ENCODE measurements at places on chromosomes 6 and 20.
A peak's percentile ranks its signal among the peaks of the same experiment; 100 is the strongest.

- DNase-seq = no peak
These were observed 521 bp downstream of the CDK5RAP1 start for GRCh38 chr20:33400812-33401183.

DNA sequence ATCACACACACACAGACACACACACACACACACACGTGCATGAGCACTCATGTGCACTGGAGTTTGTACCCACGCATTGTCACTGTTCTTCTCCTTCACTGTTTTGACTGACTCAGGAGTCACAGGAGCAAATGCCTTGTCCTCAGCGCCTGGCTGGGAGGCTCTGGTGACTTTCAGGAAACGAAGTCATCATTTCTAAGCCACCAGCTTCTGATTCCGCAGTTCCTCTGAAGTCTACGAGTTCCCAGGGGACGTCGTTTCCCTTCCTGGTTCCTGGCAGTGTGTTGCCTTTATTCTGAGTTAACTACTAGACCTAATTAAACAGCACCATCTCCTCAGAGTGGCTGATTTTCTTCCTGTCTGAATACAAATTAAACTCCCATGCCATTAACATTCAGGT is 82.2 kb upstream of the PMEPA1 start:
- DNase-seq = peak; percentile 6

DNA sequence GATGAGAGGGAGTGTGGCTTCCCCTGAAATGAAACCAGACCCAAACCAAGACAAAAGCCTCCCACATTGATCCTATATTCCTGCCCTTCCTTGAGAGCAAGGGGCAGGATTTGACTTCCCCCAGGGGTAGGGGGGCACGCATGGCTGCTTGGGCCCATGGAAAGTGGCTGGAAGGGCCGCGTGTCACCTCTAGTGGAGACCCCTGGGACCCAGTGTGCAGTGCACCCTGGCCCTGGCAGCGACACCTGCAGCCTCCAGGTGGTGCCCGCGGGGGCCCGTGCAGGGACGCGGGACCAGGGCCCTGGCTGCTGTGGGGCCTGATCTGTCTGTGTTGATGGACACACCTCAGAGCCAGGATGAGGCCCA is 18.0 kb upstream of the SLCO4A1 start:
- no peak for DNase-seq

DNA sequence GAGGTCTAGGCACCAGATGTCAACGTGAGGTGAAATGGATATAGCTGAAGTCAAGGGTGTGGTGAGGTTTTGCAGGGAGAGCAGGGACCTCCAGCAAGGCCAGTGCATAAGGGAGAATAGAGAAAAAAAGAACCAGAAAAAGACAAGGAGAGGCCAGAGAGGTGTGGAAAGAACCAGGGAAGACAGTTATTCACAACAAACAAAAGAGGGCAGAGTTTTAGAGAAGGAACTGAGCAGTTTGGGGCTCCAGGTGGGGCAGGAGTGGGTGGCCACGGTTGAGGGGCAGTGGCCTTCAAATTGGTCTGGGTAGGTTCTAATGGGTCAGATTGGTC is 11.6 kb upstream of the NQO2 start:
- DNase-seq = no peak

GRCh38 chr6:155259204-155259603 is 4.6 kb upstream of the CLDN20 start:
- no peak for DNase-seq

DNA sequence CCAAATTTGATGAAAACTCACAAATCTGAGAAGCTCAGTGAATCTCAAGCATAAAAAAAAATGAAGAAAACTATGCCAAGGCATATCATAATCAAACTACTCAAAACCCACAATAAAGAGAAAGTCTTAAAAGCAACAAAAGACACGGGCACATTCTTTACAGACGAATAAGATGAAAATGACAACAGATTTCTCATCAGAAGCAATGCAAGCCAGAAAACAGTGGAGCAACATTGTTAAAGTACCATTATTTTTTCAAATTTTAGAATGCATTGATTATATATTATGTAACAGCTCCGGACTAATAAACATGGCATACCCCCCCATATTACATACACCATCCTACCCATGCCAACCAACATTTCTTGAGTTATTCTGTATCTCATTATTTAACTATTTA is 55.3 kb upstream of the INSM1 start:
- no peak for DNase-seq

GRCh38 chr20:58240471-58240870 is 12.0 kb upstream of the ANKRD60 start:
- DNase-seq = no peak

- no peak for DNase-seq
These were observed 7.7 kb downstream of the TTBK1 start for GRCh38 chr6:43250992-43251373.

GRCh38 chr6:166598441-166599138 is 12.1 kb upstream of the RAMACL start:
- peak; percentile 68 for DNase-seq

DNA sequence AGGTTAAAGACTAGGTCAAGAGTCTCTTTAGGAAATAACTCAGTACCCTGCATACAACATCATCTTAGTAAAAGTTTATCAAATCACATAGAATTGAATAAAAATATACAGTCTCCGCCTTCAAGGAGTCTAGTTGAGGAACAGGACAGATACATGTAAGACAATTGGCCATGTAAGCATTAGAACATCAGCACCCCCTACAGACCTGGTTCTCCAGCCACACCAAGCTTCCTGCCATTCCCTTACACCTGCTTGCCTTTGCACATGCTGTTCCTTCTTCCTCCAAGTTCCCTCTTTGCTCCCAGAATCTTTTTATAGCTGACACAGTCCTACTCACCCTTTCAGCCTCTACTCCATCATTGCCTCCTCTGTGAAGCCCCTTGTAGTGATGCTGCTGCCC is 187.8 kb upstream of the LRFN2 start:
- DNase-seq = no peak

DNA sequence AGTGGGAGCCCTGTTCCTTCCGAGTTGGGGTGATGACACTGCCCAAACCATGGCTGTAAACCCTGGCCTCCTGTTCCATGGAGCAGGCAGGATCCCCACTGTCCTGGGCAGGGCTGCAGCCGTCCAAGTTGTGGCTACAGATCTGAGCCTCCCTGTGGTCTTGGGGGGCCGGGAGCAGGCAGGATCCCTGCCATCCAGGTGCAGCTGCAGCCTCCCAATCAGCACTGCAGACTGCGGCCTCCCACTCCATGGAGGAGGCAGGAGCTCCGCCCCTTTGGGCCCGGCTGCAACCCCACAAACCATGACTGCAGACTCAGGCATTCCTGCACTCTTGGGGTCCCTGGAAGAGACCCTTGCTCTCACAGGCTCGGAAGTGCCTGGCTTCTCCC is 872.1 kb upstream of the GJE1 start:
- no peak for DNase-seq

DNA sequence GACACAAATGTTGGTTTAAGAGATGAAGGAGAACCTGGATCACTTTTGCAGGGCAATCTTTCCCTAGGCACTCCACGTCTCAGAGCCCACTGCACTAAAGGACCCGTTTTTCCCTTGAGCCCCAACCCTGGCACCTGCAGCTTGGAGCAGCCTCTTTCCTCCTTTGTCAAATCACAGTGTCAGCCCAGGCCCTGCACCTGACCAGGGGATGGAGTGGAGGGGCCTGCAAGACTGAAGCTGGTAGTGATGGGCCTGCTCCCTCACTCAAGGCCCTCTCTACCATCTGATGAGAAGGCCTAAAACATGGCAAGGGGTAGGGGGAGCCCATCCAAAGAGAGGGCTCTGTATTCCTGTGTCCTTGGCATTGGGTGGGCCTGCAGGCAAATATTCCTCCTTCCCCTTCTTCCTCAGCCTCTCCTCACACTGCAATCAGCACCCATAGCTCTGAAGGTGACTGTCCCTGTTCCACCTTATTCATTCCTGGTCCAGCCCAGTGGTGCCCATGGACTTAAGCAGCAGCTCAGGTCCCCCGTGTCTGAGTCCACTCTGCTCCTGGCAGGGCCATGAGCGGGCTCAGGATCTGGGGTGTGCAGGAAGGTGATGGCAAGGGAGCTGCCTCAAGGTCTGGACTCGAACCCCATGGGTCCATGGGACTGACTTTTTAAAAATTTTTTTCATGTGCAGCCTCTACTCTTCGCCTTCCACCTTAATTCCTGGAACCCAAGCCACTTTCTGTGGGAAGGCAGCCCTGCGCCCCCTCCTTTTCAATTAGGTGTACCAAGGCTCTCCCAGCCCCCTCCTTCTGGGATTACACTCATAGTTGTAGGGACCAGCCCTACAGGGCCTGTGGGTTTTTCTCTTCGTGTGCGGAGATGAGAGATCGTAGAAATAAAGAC is 6.7 kb downstream of the RAET1G start:
- no peak for DNase-seq

GRCh38 chr20:15072316-15072715 is 734.9 kb upstream of the FLRT3 start:
- no peak for DNase-seq

DNA sequence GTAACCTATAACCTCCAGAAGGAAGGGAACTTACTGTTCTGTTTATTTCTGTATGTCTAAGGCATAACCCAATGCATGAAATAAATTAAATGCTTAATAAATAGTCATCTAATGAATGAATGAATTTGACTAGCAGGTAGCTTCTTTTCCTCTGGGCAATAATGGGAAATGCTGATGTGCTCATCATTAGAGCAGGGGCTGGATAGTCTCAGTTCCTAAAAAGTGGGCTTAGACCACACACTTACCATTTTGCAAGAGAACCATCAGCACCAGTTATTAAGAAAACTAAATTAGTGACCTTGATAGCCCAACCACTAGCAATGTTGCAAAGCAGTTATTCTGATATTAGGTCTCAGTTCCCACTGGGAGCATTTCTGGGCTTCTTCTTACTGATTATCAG is 449.7 kb downstream of the CDC5L start:
- DNase-seq = no peak

DNA sequence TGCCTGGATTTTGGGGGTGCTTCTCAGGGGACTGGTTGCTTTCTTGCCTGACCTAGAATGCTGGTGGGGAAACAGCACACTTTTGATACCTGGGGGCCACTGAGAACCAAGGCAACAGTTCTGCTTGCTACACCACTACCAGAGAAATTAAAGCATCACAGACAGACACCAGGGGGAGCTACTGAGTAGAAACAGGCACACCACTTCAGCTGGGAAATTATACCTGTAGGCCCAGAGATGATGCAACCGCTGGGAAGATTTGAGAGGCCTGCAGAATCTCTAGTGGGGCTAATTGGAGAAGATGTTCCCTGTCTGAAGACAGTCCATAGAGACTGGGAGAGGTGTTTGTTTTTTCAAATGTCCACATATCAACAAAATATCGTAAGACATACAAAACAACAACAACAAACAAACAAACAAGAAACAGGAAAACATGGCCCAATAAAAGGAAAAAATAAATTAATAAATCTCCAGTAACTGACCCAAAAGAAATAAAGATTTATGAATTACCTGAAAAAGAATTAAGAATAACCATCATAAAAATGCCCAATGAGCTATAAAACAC is 129.4 kb upstream of the RIN2 start:
- no peak for DNase-seq

GRCh38 chr20:20334489-20334888 is 33.4 kb upstream of the INSM1 start:
- no peak for DNase-seq

DNA sequence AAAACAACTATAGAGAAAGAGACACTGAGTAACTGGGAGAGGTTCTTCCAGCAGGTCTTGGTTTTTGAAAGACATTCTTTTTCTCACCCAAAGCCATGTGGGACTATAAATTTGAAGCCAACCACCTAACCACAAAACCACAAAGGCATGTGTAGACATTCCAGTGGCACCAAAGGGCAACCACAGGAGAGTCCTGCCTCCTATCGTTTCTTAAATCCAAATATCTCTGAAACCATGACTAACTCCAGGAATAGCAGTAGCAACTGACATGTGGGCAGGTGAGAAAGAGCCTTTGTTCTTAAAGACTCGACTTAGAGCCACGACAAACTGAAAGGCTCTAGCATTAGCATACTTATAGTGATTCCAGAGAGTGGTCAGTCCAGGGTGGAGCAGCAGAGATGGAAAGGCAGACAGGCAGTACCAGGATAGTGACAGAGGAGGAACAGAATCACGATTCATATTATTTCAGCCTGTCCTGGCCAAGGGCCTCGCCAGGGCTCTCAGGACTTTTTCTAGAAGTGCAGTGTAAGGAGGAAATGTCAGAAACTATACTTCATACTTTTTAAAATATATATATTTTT is 9.4 kb upstream of the COL9A1 start:
- DNase-seq = no peak

DNA sequence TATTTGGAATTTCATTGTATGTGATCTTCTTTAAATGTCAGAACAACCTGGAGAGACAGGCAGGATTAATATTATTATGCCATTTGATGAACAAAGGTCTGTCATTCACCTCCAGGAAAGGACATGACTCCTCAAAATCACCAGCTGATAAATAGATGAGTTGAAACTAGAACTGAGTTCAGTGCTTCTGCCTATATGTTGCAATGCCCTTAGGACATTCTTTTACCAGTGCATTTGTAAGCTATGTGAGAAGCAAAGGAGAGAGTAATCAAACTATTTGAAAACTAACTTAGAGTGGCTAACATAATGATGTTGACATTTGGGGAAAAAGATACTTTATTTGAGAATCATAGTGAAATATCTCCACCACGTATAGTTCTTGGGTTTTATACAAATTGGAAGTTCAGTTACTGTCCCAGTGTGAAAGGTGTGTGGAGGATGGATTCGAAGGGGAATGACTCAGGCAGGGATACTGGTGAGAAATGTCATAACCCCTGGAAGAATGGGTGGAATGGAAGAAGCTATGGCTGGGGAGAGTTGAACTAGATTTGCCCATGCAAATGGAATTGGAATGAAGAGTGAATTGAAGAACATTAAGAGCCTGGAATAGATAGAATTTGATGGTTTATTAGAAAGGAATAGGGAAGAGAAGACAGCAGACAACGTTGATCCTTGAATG is 21.5 kb downstream of the PKIB start:
- DNase-seq = no peak

DNA sequence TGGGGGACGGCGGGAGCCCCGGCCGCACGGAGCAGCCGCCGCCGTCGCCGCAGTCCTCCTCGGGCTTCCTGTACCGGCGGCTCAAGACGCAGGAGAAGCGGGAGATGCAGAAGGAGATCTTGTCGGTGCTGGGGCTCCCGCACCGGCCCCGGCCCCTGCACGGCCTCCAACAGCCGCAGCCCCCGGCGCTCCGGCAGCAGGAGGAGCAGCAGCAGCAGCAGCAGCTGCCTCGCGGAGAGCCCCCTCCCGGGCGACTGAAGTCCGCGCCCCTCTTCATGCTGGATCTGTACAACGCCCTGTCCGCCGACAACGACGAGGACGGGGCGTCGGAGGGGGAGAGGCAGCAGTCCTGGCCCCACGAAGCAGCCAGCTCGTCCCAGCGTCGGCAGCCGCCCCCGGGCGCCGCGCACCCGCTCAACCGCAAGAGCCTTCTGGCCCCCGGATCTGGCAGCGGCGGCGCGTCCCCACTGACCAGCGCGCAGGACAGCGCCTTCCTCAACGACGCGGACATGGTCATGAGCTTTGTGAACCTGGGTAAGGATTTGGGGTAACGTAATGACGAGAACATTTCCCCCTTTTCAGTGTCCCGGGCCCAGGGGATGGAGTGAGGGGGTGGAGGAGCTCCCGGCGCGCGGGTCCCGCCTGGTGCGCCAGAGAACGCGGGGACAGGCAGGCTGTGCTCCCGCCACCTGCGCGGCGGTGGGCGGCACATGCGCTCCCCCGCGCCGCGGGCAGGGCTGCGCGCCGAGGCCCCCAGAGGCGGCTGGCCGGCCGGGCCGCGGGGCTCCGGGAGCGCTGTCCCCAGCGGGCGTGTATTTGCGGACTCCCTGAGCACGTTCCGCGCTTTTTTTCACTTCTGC is 1.4 kb downstream of the BMP6 start:
- DNase-seq = no peak
